ENCODE measurements at places on chromosomes 16 and 17. TPM values are rescaled to one million over a fixed set of nuclear protein-coding genes. Genes with fewer than 3 reads are reported as not detected.
A peak's percentile ranks its signal among the peaks of the same experiment; 100 is the strongest.

The DOC2B gene
- not detected for total RNA-seq

The SLC6A2 gene
- not detected for total RNA-seq

The LPO gene
- total RNA-seq: not detected

The UBALD1 gene
- total RNA-seq: 10.3 TPM

The LRRC75A gene
- total RNA-seq: 2.6 TPM

The ENDOV gene
- total RNA-seq: 20.0 TPM

The GALR2 gene
- total RNA-seq: under 0.01 TPM

GRCh38 chr17:42608305-42609181, 631 bp downstream of the RETREG3 start:
- DNase-seq: peak; percentile 27

DNA sequence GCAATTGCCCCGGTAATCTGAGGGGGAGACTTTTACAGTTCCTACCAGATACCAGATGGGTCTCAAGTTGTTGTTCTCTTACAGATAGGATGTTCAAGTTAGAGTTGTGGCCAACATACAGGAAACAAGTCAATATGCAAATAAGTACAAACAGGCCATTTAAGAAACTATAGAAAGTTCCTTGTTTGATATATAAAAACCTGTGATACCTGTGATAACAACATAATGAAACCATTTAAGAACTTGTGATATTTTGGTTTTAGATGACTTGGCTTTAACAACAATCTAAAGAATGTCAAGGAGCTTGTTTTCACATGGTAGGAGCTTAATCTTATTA, 16.8 kb downstream of the CDR2 start:
- no peak for DNase-seq

DNA sequence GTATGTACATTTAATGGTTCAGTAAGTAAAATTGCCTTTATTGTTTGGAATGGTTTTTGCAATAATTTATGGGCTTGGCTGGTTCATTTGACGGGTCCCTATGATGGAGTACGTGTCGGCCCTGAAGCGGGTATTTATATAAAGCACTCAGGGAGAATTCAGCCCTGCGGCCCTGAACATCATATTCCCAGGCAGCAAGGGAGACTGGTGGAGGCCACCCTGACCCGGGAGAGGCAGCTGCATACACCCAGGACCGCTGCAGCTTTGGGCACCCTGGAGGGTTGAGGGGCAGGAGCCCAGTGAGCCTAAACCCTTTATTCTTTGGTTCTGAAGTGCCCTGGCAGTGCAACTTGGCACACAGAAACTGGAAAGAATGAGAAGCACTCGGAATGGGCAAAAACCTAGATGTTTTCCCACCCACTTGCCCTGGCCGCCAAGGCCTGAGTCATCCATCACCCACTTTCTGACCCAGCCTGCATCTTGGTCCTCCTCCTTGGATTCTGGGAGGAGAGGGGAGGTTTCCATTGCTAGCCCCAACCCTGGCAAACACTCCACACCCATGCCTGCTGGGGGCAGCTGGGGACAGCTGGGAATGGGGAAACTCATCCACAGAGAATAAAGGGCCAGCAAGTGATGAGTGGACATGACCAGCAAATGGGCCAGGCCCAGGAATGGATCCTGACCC, 162.2 kb upstream of the TNRC6C start:
- no peak for DNase-seq

DNA sequence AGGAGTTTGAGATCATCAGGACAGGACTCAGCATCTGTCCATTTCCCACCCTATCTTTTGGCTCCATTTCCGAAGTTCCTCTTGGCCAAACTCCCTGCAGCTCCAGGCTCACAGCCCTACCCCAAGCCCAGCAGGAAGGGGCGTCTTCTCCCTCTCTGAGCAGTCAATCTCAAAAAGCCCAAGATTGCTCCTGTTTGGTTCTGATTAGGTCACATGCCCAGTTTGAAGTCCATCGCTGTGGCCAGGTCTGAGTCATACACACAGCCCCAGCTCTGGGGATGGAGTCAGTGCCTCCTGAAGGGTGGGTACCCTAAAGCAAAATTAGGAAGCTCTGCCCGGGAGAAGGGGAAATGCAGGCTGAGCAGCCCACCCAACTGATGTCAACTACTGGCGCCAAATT, 23.9 kb downstream of the SNX20 start:
- no peak for DNase-seq

GRCh38 chr16:28587386-28587785, 9.5 kb downstream of the SULT1A2 start:
- DNase-seq: no peak

DNA sequence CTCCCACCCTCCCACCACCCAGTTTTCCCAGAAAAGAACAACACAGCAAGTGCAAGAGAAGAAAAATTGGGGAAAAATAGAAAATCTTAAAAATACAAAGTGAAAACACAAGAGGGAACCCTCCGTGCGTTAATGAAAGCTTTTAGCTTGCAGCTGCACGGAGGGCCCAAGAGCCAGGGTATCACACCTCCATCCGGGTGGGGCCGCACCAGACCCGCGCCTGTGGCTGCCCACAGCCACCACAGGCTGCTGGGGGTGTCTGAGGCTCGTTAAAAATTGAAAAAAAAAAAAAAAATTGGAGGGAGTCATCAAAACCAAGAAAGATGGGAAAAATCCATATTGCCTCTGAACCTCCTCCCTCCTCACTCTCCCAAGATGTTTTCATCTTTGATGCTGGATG, 18.6 kb downstream of the ENGASE start:
- DNase-seq: no peak

GRCh38 chr16:6016530-6017184, 919.1 kb upstream of the EEF2KMT start:
- no peak for DNase-seq

DNA sequence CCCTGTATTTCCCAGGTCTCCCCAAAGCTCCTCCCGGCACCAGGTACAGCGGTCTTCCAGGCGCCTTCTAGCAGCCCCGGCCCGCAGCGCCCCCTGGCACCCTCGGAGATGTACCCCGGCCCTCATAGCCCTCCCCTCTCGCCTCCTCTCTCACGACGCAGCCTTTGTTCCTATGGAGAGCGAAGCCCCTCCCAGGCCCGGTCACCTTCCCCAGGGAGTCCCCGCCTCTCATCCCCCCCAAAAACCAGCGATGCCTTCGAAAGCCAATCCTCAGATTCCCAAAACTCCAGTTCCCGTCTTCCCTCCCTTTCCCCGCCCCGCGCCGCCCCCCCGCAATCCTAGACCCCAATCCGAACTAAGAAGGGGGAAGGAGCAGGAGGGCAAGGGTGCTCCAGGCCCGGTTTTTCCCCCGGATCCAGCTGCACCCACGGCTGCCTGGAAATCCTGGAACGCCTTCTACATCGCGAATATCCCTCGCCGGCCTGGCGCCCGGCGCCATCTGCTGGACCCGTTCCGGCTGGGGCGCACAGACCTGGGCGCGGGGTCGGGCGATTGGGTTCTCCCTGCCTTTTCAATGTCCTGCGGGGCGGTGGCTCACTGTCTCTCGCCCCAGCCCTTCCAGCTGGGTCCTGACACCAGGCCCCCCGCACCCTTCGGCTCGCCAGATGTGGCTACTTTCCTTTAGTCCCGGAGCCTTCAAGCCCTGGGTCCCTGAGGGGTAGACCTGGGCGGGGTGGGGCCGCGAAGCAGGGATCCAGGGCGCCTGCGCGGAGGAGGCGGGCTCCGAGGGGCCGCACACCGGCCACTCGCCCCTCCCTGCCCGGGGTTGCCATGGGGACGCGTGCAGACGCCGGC, at the start of gene DNAH2:
TSS of gene DNAH2 (plus strand) at position 844 of the 855 bp plus-strand sequence. CDS start 1,991 bp downstream, outside the sequence.
- peak; percentile 94 for DNase-seq

- DNase-seq: no peak
These were observed 29.6 kb upstream of the PVALEF start for GRCh38 chr17:81135505-81136278.

GRCh38 chr16:50684823-50685461, 3.8 kb upstream of the SNX20 start:
- DNase-seq: no peak

All from fibroblast of villous mesenchyme (primary cell).